ENCODE measurements at places on chromosomes 3 and 15. TPM values are rescaled to one million over a fixed set of nuclear protein-coding genes. Genes with fewer than 3 reads are reported as not detected.

Gene PROS1
- total RNA-seq: 14.1 TPM

Gene PARL
- 45.3 TPM for total RNA-seq

Gene UBAP1L
- 1.2 TPM for total RNA-seq

Gene AGTR1
- total RNA-seq: not detected

Gene SRGAP3
- 4.9 TPM for total RNA-seq

Gene SCN11A
- 0.27 TPM for total RNA-seq

Gene XCR1
- total RNA-seq: not detected

Measured in kidney epithelial cell (primary cell).